ENCODE measurements at places on chromosomes 2 and 18. TPM values are rescaled to one million over a fixed set of nuclear protein-coding genes. Genes with fewer than 3 reads are reported as not detected.
A peak's percentile ranks its signal among the peaks of the same experiment; 100 is the strongest.

- no peak for DNase-seq
Observed at GRCh38 chr18:21081426-21081825, 30.2 kb downstream of the ROCK1 start.

DNA sequence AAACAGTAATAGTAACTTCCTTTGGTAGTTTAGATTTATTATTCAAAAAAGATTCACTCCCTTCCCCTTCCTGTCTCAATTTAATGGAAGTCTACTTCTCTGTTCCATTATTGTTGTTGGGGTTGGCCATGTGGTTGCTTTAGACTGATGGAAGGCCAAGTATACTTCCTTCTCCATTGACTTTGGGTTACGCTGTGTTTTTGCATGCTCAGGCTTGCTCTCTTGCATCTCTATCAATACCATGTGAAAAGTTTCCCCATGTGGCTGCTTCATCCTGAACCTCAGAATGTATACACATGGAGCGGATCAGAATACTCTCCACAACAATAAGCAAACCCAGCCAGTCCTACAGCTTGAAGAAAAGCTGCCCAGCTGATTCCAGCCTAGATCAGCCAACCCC, 20.3 kb downstream of the CFAP210 start:
- no peak for DNase-seq

DNA sequence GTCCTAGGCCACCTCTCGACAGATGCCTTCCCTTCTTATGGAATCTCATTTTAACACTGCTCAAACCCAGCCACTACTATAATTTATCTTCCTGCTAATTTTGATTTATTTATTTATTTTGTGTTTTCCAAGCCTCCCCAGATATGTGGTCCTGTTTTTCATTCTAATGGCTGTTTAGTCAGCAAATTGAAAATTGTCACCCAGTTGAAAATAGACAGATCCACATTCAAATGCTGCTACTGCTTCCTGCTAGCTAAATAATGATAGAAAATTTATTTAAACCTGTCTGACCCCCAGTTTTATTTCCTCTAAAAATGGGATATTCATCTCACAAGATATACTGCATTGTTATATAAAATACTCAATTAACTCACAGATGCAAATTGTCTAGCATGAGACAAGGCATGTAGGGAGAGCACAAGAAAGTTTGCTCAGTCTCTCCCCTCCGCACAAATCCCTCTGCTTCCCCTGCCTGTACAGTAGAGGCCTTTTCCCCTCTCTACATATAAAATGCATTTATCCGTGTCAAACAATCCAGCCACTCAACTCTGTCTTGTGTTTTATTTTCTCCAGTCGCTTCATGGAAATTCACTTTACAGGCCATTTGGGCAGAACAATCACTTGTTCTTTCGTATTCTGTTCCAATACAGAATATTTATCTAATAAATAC, 389.9 kb downstream of the SOX11 start:
- DNase-seq, result no peak

GRCh38 chr2:55006306-55006705, 43.9 kb downstream of the RTN4 start:
- DNase-seq, result no peak

- no peak for DNase-seq
Observed at GRCh38 chr18:24108641-24109040, 30.2 kb upstream of the CABYR start.

GRCh38 chr2:24898122-24899109, 21.6 kb downstream of the ADCY3 start:
- DNase-seq, result no peak

DNA sequence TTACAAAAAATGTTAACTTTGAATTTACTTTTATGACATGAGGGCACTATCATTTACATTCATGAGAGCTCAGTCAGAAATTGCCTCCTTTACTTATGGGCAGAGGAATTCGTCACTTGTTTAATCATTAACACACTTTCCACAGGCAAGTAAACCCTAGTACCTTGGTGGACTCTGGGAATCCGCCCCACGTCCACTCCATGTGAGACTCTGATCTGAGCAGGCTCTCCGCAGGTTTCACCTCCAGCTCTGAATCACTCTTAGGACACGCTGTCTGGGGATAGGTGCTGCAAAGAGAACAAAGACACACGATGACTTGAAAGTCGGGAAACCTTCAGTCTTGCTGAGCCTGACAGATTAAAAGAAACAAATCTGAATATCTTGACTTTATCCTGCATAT, 73.6 kb downstream of the LPIN2 start:
- DNase-seq, result no peak

GRCh38 chr2:53407363-53408080, 360.1 kb upstream of the CHAC2 start:
- DNase-seq, result no peak

GRCh38 chr2:10277293-10278028, 25.2 kb upstream of the HPCAL1 start:
- DNase-seq, result no peak

- no peak for DNase-seq
Observed at GRCh38 chr2:12737297-12737696, 20.6 kb downstream of the TRIB2 start.

DNA sequence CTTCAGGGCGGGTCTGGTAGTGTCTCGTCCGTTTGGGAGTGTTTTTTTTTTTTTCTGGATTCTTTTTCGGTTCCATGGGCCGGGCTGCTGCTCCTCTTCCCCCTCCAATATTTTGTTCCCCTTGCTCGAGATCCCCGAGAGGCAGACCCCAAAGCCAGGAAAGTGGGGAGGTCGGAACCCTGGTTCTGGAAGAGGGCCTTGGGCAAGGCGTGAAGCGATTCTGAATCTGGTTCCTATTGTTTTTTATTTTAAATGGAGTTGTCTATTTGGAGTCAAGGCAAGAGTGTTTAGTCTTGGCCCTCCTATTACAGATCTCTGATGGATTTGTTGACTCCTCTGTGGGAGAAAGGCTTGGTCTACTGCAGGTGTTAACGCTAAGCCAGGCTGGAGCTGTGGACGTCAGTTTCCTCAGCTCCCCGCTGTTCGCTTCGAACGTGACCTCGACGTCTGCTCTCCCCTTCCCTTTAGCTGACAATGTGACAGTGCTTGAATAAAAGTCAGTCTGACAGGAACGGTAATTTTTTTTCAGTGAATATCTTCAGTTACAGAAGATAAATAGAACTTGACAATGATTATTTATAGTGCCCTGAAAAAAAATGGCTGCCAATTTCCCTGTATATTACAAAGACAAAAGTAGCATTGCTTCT, 683 bp upstream of the DNAJC27 start:
- DNase-seq, result peak; percentile 78

DNA sequence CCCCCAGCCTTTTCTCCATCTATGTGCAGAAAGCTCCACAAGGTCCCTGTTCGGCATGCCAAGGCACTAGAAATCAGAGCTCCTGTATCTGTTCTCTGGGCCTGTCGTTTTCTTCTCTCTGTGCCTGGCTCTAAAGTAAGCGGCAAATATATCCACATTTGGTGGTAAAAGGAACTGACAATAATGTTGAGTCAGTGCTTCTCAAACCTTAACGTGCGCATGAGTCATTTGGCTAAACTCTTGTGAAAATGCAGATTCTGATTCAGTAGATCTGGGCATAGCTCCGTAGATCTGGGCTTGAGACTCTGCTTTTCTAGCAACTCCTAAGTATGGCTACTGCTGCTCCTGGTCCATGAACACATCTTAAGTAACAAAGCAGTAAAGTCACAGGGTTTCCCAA, 16.5 kb upstream of the ACSL3 start:
- DNase-seq, result no peak

- no peak for DNase-seq
Observed at GRCh38 chr2:28357948-28358667, 34.5 kb upstream of the FOSL2 start.

STK16 gene
- 10.5 TPM for total RNA-seq

FZD7 gene
- 27.1 TPM for total RNA-seq

All from tongue (tissue), 3 donors.